Hindlimb muscle (tissue), 1 donor: ENCODE measurements at places on chromosomes 4 and X. TPM values are rescaled to one million over a fixed set of nuclear protein-coding genes. Genes with fewer than 3 reads are reported as not detected.

Gene DRD5
- polyA plus RNA-seq: 0.44 TPM

Gene MXRA5
- polyA plus RNA-seq: 50.4 TPM

Gene ASB11
- polyA plus RNA-seq: 14.3 TPM

Gene IGSF1
- polyA plus RNA-seq: 85.8 TPM

Gene CT83
- not detected for polyA plus RNA-seq

Gene MAOA
- 0.58 TPM for polyA plus RNA-seq

Gene SNCA
- 9.6 TPM for polyA plus RNA-seq

Gene SPANXA1
- not detected for polyA plus RNA-seq

Gene PHOX2B
- not detected for polyA plus RNA-seq

Gene HS6ST2
- polyA plus RNA-seq: 48.2 TPM

Gene TCEANC
- 4.2 TPM for polyA plus RNA-seq

Gene HMGB2
- 131 TPM for polyA plus RNA-seq

Gene TRPC5OS
- polyA plus RNA-seq: 0.21 TPM

Gene FAM9B
- not detected for polyA plus RNA-seq

Gene ZAR1
- not detected for polyA plus RNA-seq

Gene TEX11
- polyA plus RNA-seq: 0.23 TPM

Gene ESX1
- polyA plus RNA-seq: not detected

Gene FAM241A
- 4.0 TPM for polyA plus RNA-seq

Gene NHSL2
- polyA plus RNA-seq: 8.2 TPM

Gene NDP
- 1.1 TPM for polyA plus RNA-seq

Gene PROM1
- polyA plus RNA-seq: 44.6 TPM

Gene SMIM10L2A
- polyA plus RNA-seq: 2.6 TPM
